ENCODE measurements at places on chromosomes 12 and 14. TPM values are rescaled to one million over a fixed set of nuclear protein-coding genes. Genes with fewer than 3 reads are reported as not detected.

Gene TGM1
- total RNA-seq, result 16.1 TPM

Gene FAM181A
- total RNA-seq, result not detected

Gene SMCO3
- not detected for total RNA-seq

Gene HNF1A
- total RNA-seq, result not detected

Gene DLGAP5
- not detected for total RNA-seq

Gene GPR135
- 2.3 TPM for total RNA-seq

Gene PUS1
- total RNA-seq, result 48.1 TPM

Measured in CD4-positive, alpha-beta memory T cell (primary cell).